Activated naive CD8-positive, alpha-beta T cell treated with anti-CD3 and anti-CD28 coated beads for 36 hours (primary cell): ENCODE measurements at places on chromosomes 1 and 21. TPM values are rescaled to one million over a fixed set of nuclear protein-coding genes. Genes with fewer than 3 reads are reported as not detected.

DNA sequence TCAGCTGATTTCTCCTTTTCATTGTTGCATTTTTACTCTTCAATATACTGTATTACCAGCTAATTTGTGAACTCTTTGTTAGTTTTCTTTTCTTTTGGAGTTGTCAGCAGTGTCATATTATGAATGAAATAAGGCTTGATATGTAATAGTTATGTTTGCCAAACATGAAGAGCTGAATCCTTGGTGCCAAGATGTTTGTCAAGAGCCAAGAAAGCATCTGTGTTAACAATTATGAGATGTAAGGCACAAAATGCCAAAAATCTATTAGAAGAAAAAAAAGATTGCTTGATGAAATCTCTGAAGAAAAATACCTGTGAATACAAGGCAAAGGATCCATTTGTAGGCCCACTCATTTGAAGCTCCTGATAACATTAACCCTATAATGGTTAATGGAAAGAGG lies 48.4 kb upstream of the RNPC3 start:
- DNase-seq: no peak

GRCh38 chr21:18155508-18156193 lies 89.0 kb upstream of the CHODL start:
- no peak for DNase-seq

DNA sequence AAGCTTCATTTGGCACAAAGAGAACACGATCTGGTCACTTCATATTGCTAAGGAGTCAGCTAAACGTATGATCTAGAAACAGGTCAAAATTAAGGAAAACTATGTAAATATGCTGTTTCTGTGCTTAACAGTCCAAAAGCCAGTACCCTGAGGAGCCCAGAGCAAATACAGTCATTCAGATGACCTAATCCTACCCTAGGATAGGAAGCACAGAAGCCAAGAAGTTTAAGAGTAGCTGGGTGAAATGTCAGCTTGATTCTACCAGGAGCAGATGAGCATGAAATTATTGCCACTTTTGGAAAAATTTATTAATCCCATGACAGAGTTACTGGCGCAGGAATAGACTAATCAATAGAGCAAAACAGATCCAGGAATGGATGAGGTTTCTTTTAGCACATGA lies 18.3 kb downstream of the SORT1 start:
- no peak for DNase-seq

- no peak for DNase-seq
Observed at GRCh38 chr1:97038410-97038809, 316.8 kb downstream of the PTBP2 start.

DNA sequence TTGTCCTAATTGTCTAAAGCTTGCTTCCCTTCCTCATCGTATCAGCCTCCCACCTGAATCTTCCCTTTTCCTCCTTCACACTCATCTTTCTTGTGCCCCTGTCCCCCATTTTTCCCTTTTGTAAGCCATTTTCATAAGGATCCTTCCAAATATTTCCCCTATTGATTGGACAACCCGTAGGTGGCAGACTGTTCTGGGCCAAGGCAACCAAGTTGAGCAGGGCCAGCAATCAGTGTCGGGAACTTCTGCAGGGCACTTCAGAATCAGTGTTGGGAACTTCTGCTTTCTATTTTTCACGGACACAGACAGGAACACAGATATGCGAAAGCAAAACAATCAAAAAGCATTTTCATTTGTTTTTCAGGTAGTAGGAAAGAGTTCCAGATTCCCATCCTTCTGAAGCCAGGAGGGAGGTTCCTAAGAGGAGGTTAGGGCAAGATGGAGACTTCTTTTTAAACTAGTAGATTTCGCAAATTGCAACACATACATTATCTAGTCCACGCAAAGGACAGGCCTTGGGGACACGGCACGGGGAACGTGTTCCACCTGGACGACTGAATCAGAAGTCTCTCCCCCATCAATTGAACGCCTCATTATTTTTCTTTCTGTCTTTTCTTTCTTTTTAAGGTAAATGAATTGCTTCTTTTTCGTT lies 691 bp upstream of the MPZL1 start:
- no peak for DNase-seq

DNA sequence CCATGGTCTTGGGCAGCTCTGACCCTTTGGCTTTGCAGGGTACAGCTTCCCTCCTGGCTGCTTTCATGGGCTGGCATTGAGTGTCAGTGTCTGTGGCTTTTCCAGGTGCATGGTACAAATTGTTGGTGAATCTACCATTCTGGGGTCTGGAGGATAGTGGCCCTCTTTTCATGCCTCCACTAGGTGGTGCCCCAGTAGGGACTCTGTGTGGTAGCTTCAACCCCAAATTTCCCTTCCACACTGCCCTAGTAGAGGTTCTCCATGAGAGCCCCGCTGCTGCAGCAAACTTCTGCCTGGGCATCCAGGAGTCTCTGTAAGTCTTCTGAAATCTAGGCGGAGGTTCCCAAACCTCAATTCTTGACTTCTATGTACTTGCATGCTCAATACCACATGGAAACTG lies 494.5 kb upstream of the LRRC7 start:
- no peak for DNase-seq

DNA sequence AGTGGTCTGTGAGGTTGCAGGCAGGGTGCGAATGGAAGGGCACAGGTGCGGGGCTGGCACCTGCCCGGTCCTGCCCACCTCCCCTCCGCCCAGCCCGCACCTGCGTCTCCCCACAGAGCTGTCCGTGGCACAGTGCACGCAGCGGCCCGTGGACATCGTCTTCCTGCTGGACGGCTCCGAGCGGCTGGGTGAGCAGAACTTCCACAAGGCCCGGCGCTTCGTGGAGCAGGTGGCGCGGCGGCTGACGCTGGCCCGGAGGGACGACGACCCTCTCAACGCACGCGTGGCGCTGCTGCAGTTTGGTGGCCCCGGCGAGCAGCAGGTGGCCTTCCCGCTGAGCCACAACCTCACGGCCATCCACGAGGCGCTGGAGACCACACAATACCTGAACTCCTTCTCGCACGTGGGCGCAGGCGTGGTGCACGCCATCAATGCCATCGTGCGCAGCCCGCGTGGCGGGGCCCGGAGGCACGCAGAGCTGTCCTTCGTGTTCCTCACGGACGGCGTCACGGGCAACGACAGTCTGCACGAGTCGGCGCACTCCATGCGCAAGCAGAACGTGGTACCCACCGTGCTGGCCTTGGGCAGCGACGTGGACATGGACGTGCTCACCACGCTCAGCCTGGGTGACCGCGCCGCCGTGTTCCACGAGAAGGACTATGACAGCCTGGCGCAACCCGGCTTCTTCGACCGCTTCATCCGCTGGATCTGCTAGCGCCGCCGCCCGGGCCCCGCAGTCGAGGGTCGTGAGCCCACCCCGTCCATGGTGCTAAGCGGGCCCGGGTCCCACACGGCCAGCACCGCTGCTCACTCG lies 23.3 kb downstream of the FTCD start:
- no peak for DNase-seq

GRCh38 chr1:200739702-200740570 lies 1.2 kb downstream of the CAMSAP2 start:
- DNase-seq: no peak

The POTED gene
- not detected for total RNA-seq

The GABPA gene
- total RNA-seq: 25.7 TPM
